ENCODE measurements at places on chromosomes 13 and 19.

DNA sequence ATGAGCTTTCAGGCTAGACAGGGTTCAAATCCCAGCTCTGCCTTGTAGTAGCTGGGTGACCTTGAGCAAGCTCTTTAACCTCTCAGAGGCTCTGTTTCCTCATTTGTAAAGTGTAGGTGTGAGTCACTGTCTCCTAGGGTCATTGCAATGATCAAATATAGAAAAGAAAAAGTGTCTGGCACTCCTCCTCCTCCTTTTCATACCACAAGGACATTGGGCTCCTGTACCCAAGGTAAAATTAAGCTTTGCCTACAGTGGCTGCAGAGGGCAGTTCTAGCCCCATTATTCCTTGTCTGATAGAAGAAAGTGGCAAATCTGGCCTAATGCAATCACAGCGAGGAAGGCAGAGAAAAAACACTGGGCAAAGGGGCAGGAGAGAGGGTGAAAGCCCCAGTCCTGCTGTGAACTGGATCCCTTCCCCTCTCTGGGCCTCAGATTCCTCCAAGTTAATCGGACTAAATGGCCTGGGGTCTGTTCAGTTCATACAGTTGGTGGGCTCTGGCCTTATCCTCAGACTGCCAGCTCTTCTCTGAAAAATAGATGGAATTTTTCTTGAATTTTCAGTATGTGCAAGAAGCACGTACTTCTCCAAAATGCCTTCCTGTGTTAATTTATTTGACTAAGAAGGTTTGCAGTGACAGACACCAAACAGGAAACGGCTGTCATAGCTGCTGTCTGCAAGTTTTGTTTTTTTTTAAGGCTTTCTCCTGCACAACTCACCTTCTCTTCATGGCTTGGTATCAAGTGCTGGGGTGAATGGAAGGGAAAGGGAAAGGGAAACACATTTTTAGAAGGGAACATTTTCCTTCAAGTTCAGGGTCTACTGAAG, 35.3 kb downstream of the RGCC start:
- peak; percentile 19 for DNase-seq

GRCh38 chr19:18351544-18351943, 11.1 kb downstream of the PGPEP1 start:
- no peak for DNase-seq

DNA sequence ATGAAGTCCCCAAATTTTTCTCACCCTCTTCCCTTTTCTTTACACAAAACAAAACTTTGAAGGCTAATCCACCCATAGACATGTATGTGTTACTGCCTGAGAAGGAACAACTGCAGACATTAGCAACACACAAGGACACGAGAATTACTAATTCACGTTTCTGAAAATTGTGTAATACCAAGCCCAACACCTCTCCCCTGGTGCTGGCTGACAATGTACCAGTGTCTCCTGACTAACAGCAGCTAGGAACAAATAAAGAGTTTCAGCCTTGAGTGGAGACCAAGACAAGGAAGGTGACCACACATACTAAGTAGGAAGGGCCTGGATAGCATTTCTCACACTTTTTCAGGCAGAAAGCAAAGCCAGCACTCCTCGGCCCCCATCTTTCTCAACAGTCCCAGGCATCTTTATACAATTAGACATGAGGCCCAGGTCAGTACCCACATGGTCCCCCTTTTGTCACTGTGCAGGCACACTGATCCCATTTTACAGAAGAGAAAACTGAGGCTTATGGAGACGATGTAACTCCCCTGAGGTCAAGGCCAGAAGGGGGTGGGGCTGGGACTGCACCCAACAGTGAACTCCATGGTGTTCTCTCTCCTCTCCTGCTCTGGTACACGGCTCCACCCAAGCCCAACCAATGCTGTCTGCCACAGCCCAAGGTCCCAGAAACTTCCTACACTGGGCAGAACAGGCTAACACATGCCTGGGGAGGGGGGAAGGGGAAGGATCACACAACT, 8.7 kb downstream of the BRD4 start:
- DNase-seq = no peak

DNA sequence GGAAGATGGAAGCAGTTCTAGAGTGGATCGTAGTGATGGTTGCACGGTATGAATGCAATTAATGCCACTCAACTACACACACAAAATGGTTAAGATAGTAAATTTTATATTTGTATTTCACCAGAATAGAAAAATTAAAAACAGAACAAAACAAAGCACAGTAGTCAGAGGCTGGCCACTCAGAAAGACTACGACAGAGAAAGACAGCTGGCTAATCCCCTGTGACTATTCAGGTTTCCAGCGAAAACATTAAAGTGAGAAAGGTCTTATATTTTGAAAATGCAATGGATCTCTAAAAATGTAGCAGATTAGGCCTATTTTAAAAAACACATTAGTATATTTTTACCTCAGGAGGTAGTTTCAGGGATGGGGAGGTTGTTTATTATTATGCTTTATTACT, 131.3 kb upstream of the POSTN start:
- DNase-seq = no peak

DNA sequence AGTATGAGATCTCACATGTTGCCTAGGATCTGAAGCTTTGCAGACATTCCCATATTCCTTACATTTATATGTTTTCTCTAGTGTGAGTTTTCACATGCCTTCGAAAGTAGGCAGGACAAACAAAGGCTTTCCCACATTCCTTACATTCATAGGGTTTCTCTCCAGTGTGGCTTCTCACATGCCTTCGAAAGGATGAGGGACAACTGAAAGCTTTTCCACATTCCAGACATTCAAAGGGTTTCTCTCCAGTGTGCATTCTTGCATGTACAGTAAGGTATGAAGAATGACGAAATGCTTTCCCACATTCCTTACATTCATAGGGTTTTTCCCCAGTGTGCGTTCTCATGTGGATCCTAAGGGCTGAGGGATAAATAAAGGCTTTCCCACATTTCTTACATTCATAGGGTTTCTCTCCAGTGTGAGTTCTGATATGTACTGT, 14.2 kb downstream of the ZNF699 start:
- DNase-seq = no peak

- DNase-seq = peak; percentile 27
Observed at GRCh38 chr19:35462476-35462953, 14.5 kb downstream of the FFAR2 start.

DNA sequence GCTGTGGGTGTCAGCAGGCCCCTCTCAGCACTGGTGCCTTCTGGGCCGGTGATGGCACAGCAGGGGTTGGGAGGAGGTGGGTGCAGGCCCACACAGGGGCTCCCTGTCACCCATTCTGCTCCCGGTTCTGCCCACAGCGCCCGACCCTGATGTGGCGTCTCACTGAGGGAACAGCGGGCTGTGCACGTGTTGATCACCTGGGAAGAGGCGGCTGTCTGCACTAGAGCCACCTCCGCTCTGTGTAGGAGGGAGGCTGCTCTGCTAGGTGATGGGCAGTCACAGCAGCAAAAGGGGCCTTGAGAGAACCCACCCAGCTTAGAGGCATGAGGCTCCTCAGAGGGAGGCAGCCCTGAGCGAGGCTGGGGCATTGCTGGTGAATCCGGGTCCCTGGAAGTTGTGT, 39.2 kb upstream of the TUBGCP3 start:
- DNase-seq = no peak

DNA sequence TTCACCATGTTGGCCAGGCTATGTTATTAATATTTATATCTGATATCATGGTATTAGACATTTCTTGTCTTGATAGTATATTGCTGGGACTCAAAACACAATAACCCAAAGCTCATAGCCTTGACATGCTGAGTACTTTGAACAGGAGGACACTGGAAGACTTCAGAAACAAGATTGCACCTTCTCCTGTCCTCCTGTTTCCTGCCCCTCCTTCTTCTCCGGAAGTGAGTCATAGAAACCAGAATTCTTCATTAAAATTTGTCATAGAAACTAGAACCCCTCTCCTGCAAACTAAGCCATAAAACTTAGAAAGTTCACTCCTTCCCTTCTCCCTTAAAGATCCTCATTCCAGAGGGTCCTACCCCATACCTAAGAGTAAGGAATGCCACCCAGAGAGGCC, 400.2 kb downstream of the SLITRK5 start:
- no peak for DNase-seq

DNA sequence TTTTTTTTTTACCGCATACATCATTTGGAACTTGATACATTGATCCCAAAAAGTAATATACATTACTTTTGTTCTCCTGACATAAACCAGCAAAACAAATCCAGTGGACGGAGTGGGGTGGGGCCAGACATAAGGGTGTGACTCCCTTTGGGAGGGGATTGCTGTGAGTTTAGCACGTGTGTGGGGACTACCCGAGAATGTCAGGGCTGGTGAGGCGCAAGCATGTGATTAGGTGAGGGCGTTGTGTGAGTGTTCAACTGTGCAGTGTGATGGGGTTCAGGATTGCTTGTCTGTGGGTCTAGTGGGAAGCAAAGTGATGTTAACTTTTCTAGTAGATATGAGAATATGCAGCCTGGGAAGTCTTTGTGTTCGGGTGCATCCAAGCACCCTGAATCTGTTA, 468.0 kb downstream of the TSHZ3 start:
- DNase-seq = no peak

All from activated CD4-positive, alpha-beta T cell treated with anti-CD3 and anti-CD28 coated beads for 4 hours (primary cell).